ENCODE measurements at places on chromosomes 5 and 9.

GRCh38 chr9:34177593-34178435 lies 1.0 kb upstream of the UBAP1 start:
- DNase-seq: no peak

- DNase-seq: no peak
Measured at GRCh38 chr5:145509336-145510136, 325.6 kb downstream of the PRELID2 start.

GRCh38 chr5:77358255-77359205 lies 133.6 kb downstream of the WDR41 start:
- DNase-seq: no peak

DNA sequence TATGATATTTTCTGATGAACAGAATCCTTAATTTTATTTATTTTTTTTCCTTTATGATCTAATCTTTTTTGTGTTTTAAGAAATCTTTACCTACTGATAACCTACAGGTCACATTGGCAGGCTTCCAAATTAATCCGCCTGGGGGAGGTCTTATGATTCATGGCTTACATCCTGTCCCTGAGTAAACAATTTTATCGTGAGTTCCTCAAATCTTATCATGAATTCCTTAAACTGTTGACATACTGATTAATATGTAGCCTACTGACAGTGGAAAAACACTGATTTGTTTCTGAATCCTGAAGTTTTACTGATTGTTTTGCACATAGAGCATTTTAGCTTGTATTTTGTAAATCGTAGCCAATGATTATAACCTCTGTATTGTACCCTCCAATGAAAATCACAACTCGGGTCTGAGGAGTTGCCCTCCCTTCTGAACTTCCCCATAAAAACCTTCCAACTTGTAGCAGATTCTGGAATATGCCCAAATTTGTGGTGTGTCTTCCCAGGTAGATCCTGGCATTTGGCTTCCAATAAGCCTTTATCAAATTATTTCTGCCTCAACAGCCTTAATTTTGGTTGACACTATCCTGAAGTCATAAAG lies 105.6 kb downstream of the VCAN start:
- no peak for DNase-seq
